ENCODE measurements at places on chromosomes 13 and 19.

GRCh38 chr13:57932061-57932460 lies 300.5 kb downstream of the PCDH17 start:
- DNase-seq: no peak

- DNase-seq: peak; percentile 35
Observed at GRCh38 chr13:27619728-27620376, 477 bp downstream of the LNX2 start.

GRCh38 chr19:3459089-3459881 lies 21.0 kb downstream of the SMIM24 start:
- DNase-seq: no peak

- DNase-seq: peak; percentile 97
Observed at GRCh38 chr19:55654868-55655647, at the start of gene U2AF2. TSS of gene U2AF2 (plus strand) at chr19:55655035. CDS start at chr19:55655105, 70 bp downstream.

DNA sequence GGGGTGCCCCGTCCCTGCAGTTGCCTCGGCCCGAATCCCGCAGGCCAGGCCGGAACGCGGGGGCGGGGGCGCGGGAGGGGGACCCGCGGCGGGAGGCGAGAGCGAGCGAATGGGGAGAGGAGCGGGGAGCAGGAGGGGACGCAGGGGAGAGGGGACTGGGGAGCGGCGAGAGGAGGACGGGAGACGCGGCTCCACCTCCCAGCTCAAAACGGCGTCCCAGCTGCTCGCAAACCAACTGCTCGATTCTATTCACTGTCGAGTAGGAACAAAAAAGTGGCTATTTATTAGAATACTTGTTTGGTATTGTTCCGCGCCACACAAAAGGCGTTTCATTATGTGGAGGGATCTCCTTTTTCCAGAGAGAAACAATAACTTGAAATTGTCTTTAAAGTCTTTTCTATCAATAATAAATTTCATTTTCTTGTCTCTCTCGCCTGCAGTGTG lies 10.6 kb upstream of the SOX1 start:
- DNase-seq: no peak

- DNase-seq: no peak
Observed at GRCh38 chr13:86838411-86839120, 832.6 kb upstream of the SLITRK5 start.
